Uterine smooth muscle cell (primary cell): ENCODE measurements at places on chromosomes 7 and 10. TPM values are rescaled to one million over a fixed set of nuclear protein-coding genes. Genes with fewer than 3 reads are reported as not detected.

The AIMP2 gene
- total RNA-seq = 47.4 and 49.9 TPM in 2 replicates

The SPDYE1 gene
- not detected in 2 replicates for total RNA-seq

The MMD2 gene
- not detected in 2 replicates for total RNA-seq

The STEAP2 gene
- total RNA-seq = 16.8 and 19.0 TPM in 2 replicates

The ADAM12 gene
- 40.8 and 119 TPM in 2 replicates for total RNA-seq

The EPHA1 gene
- 0.12 and 0.33 TPM in 2 replicates for total RNA-seq

The PYROXD2 gene
- 5.6 and 26.7 TPM in 2 replicates for total RNA-seq

The CHCHD3 gene
- total RNA-seq = 123 and 146 TPM in 2 replicates

The TMEM213 gene
- total RNA-seq = not detected in 2 replicates

The CPN1 gene
- total RNA-seq = not detected in 2 replicates

The NOD1 gene
- total RNA-seq = 3.5 and 4.2 TPM in 2 replicates

The MYO3A gene
- not detected in 2 replicates for total RNA-seq

The CRYGN gene
- 0.25 TPM in 1 of 2 replicates, not detected in the other for total RNA-seq

The TAS2R4 gene
- 0.55 and 1.1 TPM in 2 replicates for total RNA-seq

The CABCOCO1 gene
- total RNA-seq = 0.44 and 0.75 TPM in 2 replicates

The NOS3 gene
- 3.3 and 3.7 TPM in 2 replicates for total RNA-seq

The NXPH1 gene
- total RNA-seq = not detected in 2 replicates

The GET4 gene
- total RNA-seq = 34.0 and 40.2 TPM in 2 replicates

The TRPV6 gene
- under 0.01 TPM in 1 of 2 replicates, not detected in the other for total RNA-seq

The ERVW-1 gene
- total RNA-seq = not detected in 2 replicates

The DKK1 gene
- total RNA-seq = 292 and 421 TPM in 2 replicates

The C7orf33 gene
- not detected in 2 replicates for total RNA-seq

The SPDYE11 gene
- not detected in 2 replicates for total RNA-seq
